Natural killer cell treated with Interleukin-12 subunit alpha and Interleukin-12 subunit beta and Interleukin-15 and Interleukin-18, amount 100 ng/mL, for 72 hours (primary cell): ENCODE measurements at places on chromosomes 3 and 15.

- no peak for DNase-seq
These were observed 13.7 kb downstream of the C15orf39 start for GRCh38 chr15:75215107-75216004.

- DNase-seq = no peak
These were observed 186.2 kb downstream of the GOLGA6L6 start for GRCh38 chr15:20355256-20355868.

DNA sequence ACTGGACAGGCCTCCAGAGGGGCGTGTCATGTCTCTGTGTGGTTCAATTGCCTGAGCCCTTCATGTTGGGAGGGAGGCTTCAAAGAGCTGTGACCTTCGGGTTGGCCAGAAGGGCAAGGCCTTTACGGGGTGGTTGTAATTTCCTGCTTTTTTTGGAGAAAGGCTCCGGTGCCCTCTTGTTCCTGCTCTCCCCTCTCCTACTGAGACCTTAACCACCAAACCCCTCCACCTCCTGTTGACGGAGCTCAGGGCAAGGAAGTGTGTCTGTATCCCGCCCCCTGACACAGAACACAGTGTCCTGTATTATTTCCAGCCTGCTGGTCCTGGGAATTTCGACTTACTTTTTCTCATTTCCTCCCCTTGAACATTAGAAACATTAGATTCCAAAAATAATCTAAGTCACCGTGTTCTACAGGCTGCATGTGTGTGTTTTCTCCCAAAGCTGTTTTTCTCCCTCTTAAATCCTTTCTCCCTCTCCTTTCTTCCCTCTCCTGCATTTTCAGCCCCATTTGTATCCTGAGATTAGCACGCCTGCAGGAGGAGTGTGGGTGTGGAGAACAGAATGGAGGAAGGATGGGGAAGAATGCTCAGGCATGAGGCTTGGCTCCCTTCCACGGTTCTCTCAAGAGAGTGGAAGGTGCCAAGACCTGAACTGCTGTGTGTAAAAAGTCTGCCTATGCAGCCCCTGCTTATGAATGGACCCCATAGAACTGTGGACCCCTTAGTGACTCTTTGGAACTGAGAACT, 285.4 kb upstream of the ROPN1 start:
- DNase-seq = no peak

- DNase-seq = no peak
These were observed 238.5 kb downstream of the ITPR1 start for GRCh38 chr3:4731543-4732111.
